ENCODE measurements at places on chromosomes 12 and 14. TPM values are rescaled to one million over a fixed set of nuclear protein-coding genes. Genes with fewer than 3 reads are reported as not detected.
A peak's percentile ranks its signal among the peaks of the same experiment; 100 is the strongest.

DNA sequence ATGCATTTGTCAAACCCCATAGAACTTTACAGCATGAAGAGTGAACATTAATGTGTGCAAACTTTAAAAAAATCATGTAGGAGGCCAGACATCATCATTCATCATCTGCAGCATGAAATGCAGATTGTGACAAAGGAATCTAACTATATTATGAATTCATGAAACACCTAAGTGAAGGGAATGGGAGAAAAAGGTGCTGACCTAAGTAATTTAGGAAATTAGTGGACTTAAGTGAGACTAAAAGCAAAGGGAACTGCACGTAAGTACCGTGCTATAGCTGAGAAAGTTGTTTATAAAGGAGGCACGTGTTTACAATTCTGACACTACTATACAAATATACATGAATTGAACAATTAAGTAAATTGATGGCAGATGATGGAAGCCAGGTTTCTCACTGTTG, 37.6 kb upstream of the JDP2 start:
- no peak for DNase-seq

The GLT1D1 gene
- 0.91 TPM for polyA plus RNA-seq

The CACNA2D4 gene
- polyA plus RNA-seq, result 5.9 TPM

GRCh38 chr14:50667684-50667995, 466 bp downstream of the SAV1 start:
- peak; percentile 13 for DNase-seq

DNA sequence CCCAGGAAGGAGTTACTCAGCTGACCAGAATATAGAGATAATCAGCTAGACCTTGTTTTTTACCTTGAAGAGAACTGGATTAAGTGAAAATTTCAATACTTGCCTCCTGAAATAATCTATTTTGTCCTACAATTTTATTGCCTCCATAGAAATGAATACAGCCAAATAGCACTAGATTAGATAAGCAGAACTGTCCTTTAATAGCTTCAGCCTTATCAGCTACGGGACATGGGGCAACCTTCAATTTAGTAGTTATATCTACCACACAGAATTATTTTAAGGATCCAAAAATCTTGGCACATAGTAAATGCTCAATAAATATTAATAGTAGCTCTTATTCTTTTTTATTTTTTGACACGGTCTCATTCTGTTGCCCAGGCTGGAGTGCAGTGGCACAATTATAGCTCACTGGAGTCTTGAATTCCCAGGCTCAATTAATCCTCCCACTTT, 67.2 kb upstream of the PLEKHG3 start:
- no peak for DNase-seq

DNA sequence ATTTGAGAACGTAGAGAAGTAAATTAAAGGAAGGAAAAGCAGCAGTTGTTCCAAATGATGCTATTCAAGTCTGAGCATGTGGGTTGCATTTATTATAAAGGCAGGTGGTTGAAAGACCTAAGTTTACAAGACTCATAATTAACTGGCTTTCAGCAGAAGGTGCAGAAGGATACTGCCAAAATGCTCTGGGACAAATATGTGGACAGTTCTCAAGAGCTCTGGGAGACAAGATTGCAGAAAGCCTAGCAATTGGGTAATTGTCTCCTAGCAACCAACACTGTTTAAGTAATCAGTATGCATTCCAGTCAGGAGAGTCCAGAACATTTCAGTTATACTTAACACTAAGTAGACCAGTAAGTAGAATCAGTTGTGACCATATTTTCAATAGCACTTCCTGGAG, 131.5 kb downstream of the GPR135 start:
- peak; percentile 85 for DNase-seq

The TMPRSS12 gene
- polyA plus RNA-seq, result 0.01 TPM

The GPX2 gene
- polyA plus RNA-seq, result 26.6 TPM

The CLEC2A gene
- not detected for polyA plus RNA-seq

The RAD9B gene
- polyA plus RNA-seq, result 0.49 TPM

The B4GALNT3 gene
- 5.9 TPM for polyA plus RNA-seq

GRCh38 chr14:102085948-102086708, 716 bp downstream of the HSP90AA1 start:
- peak; percentile 42 for DNase-seq

GRCh38 chr12:61798778-61799177, 461.4 kb upstream of the USP15 start:
- no peak for DNase-seq

The PTPN21 gene
- polyA plus RNA-seq, result 11.9 TPM

The SLC25A21 gene
- polyA plus RNA-seq, result 0.58 TPM

GRCh38 chr14:85545738-85546137, 15.8 kb downstream of the FLRT2 start:
- DNase-seq, result no peak

- DNase-seq, result peak; percentile 5
Measured at GRCh38 chr12:44021471-44021971, 185.6 kb downstream of the TMEM117 start.

- no peak for DNase-seq
Measured at GRCh38 chr12:57590479-57590863, 521 bp upstream of the PIP4K2C start.

DNA sequence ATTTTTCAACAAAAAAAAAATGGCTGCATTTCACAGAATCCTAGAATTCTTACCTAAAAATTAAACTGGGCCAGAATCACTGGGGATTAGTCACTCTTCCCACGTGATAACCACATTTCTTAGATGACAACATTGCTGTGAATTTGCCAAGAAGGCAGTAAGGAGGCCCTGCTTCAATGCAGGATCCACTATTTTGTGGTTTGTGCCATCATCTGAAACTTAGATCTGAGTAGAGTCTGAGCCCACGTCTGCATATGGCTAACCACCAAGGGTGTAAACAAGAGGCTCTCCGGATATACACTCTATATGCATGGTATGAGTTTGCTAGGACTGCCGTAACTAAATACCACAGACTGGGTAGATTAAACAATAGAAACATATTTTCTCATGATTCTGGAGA, 24.4 kb upstream of the TBX5 start:
- DNase-seq, result no peak

- no peak for DNase-seq
Measured at GRCh38 chr12:84375449-84376170, 537.0 kb downstream of the SLC6A15 start.

The SRRM4 gene
- polyA plus RNA-seq, result 1.6 TPM

Data from large intestine (tissue), 12 donors.